Activated CD4-positive, alpha-beta T cell treated with anti-CD3 and anti-CD28 coated beads, Interleukin-2, amount 10 ng/mL, durations not matched to agents 24 days and 14 days (primary cell): ENCODE measurements at places on chromosomes 4 and X. TPM values are rescaled to one million over a fixed set of nuclear protein-coding genes. Genes with fewer than 3 reads are reported as not detected.

The TSPAN7 gene
- total RNA-seq, result 0.19 TPM in 1 of 2 replicates, not detected in the other

The ZAR1 gene
- not detected in 2 replicates for total RNA-seq

The CXCL5 gene
- total RNA-seq, result not detected in 2 replicates

The MAP3K15 gene
- total RNA-seq, result 0.31 and 0.37 TPM in 2 replicates

The AFP gene
- not detected in 2 replicates for total RNA-seq

The CENPC gene
- total RNA-seq, result 25.7 and 28.3 TPM in 2 replicates

The FAT4 gene
- total RNA-seq, result not detected in 2 replicates

The GPRASP1 gene
- total RNA-seq, result 0.43 and 0.96 TPM in 2 replicates

The DKC1 gene
- total RNA-seq, result 183 and 196 TPM in 2 replicates

The GDPD2 gene
- 0.12 and 0.19 TPM in 2 replicates for total RNA-seq

The FAT1 gene
- total RNA-seq, result 0.07 and 0.28 TPM in 2 replicates

The CDS1 gene
- total RNA-seq, result not detected in 2 replicates

The TCEAL6 gene
- total RNA-seq, result not detected in 2 replicates

The PLAC8 gene
- total RNA-seq, result 41.2 and 41.4 TPM in 2 replicates

The HPGDS gene
- not detected in 2 replicates for total RNA-seq

The RADX gene
- total RNA-seq, result 5.7 and 7.4 TPM in 2 replicates

The DMRTC1B gene
- not detected in 2 replicates for total RNA-seq

The MAGEB2 gene
- not detected in 2 replicates for total RNA-seq

The SOX3 gene
- not detected in 2 replicates for total RNA-seq

The TEX13B gene
- not detected in 2 replicates for total RNA-seq

The CFAP99 gene
- total RNA-seq, result not detected in 2 replicates

The SOD3 gene
- total RNA-seq, result not detected in 2 replicates

The PRSS12 gene
- total RNA-seq, result not detected in 2 replicates

The HEPH gene
- total RNA-seq, result not detected in 2 replicates

The NUDT10 gene
- 0.28 and 0.51 TPM in 2 replicates for total RNA-seq

The PNCK gene
- 0.36 and 0.84 TPM in 2 replicates for total RNA-seq

The PABPC1L2B gene
- not detected in 2 replicates for total RNA-seq

The SULT1E1 gene
- not detected in 2 replicates for total RNA-seq

The CT45A2 gene
- total RNA-seq, result not detected in 2 replicates

The PRR32 gene
- total RNA-seq, result not detected in 2 replicates

The ETDA gene
- not detected in 2 replicates for total RNA-seq

The FOXR2 gene
- not detected in 2 replicates for total RNA-seq

The NRK gene
- not detected in 2 replicates for total RNA-seq

The TMA16 gene
- 82.3 and 83.9 TPM in 2 replicates for total RNA-seq

The IQCM gene
- total RNA-seq, result not detected in 2 replicates

The AGA gene
- 15.1 and 15.6 TPM in 2 replicates for total RNA-seq

The RNF128 gene
- not detected in 2 replicates for total RNA-seq

The DSPP gene
- not detected in 2 replicates for total RNA-seq

The GPR50 gene
- total RNA-seq, result not detected in 2 replicates

The TLR10 gene
- total RNA-seq, result not detected in 2 replicates
